ENCODE measurements at places on chromosomes 2 and 18. TPM values are rescaled to one million over a fixed set of nuclear protein-coding genes. Genes with fewer than 3 reads are reported as not detected.

Gene ALLC
- not detected for total RNA-seq

Gene GAL3ST2
- total RNA-seq, result not detected

Gene CDH2
- total RNA-seq, result 293 TPM

Gene FEV
- total RNA-seq, result not detected

Gene C1GALT1C1L
- total RNA-seq, result 0.62 TPM

Gene LIMS3
- total RNA-seq, result 5.3 TPM

Gene PDCL3
- 29.2 TPM for total RNA-seq

Gene CYP1B1
- 19.6 TPM for total RNA-seq

Gene MZT2A
- total RNA-seq, result 401 TPM

Gene FKBP1B
- total RNA-seq, result 3.1 TPM

Gene IKZF2
- total RNA-seq, result 4.7 TPM

Gene RAB27B
- 0.08 TPM for total RNA-seq

Gene ANO7
- 0.81 TPM for total RNA-seq

Gene COPS9
- total RNA-seq, result 220 TPM

Gene EFEMP1
- total RNA-seq, result 75.9 TPM

Gene UGP2
- 363 TPM for total RNA-seq

Gene ANKRD36C
- total RNA-seq, result 5.6 TPM

Gene SATB2
- total RNA-seq, result 1.1 TPM

Gene GKN1
- total RNA-seq, result not detected
